A549 (cell line): ENCODE measurements at places on chromosomes 5 and 9. TPM values are rescaled to one million over a fixed set of nuclear protein-coding genes. Genes with fewer than 3 reads are reported as not detected.

- DNase-seq, result no peak
Observed at GRCh38 chr9:130555968-130556367, 23.4 kb upstream of the FUBP3 start.

DNA sequence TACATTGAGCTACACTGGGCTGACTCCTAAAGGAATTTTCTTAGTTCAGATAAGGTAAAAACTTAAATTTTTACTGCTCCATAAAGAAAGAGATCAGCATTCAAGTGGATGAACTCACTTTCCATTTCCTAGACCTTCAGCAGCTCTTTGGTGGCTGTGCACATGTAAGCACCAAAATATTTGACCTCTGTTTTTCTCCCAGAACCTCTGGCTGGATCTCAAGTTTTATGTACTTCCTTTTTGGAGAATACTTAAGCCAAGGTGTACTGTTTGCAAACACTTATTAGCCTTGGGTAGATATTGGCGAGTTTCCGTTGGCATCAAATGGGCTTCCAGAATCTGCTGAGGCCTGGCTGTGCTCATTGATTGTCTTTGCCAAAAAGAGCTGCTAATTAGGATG is 10.3 kb downstream of the TNC start:
- DNase-seq, result no peak

GRCh38 chr9:136488247-136489214 is 5.7 kb upstream of the SEC16A start:
- peak; percentile 54 for DNase-seq

DNA sequence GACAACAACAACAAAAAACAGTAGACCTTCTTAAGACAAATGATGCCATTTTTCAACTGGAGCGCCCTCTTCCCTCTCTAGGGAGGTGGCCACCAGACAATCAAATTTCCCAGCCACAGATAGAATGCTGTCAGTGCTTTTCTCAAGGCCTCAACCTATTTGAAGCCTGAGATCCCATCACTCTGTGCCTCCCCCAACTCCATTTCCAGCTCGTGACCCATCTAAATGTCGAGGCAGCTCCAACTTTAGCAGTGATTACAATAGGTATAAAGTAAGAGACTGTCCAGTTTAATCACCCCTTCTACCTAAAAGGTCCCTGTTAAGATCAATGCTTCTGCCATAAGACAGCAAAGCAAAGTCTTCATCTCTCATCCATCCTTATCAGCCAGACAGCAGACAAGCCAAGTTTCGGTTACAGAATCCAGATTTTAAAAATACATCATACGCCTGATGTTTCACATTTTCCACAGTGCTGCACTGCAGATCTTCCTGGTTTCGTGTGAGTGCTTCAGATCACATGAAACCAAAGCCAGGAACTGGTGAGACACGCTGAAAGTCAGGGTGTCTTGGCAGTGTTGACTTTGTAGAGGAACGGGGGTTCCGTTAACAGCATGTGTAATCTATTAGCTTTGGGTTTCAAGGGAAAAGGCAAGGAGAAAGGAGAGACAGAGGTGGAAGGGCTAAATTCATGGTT is 447.8 kb downstream of the ENC1 start:
- DNase-seq, result no peak

- DNase-seq, result peak; percentile 48
Observed at GRCh38 chr9:76302947-76303550, 91.2 kb downstream of the RFK start.

DNA sequence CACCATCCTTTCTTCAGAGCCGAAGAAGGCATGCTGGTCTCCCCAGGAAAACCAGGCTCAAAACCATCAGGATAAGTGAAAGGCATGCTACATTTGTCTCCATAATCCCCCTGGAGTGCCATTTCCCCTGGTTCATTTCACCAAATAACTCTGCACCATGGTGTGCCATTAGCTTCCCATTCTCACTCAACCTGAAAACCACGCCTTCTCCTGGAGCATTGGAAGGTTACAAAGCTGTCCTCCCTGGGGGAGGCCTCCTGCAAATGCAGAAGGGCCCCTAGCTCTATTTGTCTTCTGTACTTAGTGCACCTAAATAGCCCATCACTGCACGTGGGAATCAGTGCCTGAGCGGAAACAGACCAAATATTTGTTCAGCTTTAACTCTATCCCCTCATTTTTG is 90.2 kb upstream of the ICE1 start:
- no peak for DNase-seq

- no peak for DNase-seq
Observed at GRCh38 chr9:113746486-113746885, 129.6 kb upstream of the ZNF618 start.

DNA sequence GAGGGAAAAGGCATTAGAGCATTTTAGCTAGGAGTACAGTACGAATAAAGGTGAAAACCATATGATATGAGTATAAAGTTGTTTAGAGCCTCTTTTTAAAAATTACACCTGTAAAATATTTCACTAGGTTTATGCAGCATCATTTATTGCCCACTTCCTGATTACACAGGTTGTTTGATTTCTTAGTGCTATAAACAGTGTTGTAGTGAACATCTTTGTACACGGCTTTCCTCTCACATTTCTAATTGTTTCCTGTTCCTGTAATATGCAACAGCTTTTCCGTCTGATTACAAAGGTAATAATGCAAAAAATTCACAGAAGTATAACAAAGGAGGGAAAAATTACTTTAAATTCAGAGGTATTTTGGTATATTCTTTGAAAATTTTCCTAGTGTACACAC is 13.0 kb downstream of the STOM start:
- DNase-seq, result no peak

GRCh38 chr5:128695791-128696530 is 157.9 kb upstream of the FBN2 start:
- no peak for DNase-seq

DNA sequence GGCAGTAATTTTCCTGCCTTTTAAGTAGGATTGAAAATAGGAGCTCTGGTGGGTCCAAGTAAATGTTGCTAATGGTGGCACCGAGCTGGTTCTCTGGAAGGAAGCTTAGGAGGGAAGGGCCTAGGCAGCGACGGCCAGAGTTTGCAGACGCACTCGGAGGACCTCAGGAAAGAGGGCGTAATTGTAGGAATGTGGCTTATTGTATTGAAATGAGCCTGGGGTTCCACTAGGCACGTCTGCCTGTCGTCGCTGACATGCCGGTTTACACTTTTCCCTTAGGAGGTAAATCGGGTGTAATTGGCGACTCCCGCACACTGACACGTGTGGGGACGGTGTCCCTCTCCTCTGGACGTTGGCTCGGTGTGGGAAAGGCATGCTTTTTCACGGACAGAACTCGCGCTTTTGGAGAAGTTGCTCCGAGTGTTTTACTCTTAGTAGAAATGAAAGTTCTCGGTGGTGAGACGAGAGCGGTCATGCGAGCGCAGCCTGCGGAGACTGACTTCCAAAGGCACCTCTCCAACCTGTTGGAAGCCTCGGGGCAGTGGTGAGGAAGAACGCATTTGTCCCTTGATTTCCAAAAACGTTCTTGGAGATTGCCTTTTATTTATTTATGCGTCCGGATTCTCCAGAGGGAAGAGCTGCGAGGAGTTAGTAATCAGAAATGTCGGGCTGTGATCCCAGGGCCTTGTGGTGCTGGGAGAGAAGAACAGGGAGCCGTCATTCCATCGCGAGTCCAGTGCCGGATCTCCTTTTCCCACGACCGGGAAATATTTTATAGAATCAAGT is 1.3 kb downstream of the NR4A3 start:
- peak; percentile 57 for DNase-seq

DNA sequence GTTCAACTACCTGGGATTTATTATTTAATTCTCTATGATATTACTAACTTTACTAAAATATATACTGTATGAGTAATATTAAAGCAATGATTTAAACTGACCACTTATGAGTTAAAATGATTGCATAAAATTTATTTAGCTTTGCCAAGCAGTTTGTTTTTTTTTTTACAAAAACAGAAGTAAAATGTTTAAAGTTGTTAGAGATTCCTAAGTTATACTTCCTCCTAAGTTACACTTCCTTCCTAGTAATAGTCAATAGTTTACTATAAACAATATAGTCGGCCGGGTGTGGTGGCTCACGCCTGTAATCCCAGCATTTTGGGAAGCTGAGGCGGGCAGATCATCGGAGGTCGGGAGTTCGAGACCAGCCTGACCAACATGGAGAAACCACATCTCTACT is 23.7 kb upstream of the LRRC19 start:
- DNase-seq, result no peak

DNA sequence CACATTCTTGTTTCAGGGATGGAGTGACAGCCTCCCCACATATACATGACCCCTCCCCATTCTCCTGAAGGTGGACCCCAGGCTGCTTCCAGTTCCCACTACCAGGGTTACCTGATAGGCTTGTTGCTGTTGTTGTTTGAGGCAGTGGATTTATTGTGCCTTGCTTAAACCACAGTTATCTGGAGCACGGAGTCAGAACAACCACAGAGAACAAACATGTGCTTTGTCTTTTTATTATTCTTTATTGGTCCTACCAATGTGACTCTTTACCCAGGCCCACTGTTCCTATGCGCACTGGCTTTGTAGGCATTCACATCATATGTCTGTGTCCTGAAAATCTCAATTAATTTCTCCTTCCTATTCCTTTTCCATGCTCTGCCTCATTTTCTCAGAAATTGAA is 41.2 kb upstream of the IPPK start:
- DNase-seq, result no peak

DNA sequence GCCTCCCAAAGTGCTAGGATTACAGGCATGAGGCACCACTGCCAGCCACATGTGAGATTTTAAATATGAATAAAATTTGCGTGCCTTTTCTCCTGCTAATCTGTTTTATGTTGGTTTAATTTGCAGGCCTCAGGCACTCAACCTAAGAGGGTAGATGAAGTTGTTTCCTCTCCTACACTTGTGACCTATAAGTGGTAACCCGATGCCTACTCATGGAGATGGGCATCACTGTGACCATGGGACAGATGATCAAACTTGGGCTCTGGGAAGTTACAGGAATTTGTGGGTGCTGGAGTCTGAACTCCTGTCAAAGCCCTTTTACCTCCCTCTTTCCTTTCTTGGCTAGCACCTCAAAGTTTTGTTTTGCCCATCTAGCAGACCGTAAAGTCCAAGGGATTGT is 1.1 kb downstream of the SLC28A3 start:
- no peak for DNase-seq

DNA sequence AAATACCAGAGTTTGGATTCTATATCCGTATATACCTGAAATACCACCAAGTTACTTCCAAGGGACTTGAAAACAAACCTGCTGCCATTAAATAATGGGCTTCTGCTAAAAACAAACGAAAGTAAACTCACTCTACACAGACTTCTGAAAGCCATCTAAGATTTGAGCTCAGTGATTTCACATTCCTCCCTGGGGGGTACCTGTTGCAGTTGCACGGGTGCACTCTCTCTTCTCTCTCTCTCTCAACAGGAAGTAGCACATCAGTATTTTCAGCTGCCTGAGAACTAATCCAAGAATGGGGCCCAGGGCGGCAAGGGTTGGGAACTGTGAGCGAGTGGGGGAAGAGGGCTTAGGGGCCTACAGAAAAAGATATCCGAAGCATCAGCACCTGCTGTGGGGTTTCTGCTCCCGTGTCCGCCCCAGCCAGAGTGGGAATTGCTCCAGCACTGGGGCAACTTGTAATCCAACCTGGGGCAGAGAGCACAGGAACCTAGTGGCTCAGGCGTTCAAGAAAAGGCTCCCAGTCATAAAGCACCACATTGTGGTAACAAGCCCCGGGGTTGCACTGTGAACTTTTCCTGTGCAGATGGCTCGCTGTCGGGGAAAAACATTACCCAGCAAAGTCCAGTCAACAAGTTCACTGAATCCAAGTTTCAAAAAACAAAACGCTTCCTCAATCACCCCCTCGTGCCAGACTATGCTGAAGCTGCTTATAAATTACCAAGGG is 99.8 kb downstream of the EFNA5 start:
- DNase-seq, result peak; percentile 14

- DNase-seq, result no peak
Observed at GRCh38 chr9:135757356-135757755, 55.4 kb downstream of the KCNT1 start.

DNA sequence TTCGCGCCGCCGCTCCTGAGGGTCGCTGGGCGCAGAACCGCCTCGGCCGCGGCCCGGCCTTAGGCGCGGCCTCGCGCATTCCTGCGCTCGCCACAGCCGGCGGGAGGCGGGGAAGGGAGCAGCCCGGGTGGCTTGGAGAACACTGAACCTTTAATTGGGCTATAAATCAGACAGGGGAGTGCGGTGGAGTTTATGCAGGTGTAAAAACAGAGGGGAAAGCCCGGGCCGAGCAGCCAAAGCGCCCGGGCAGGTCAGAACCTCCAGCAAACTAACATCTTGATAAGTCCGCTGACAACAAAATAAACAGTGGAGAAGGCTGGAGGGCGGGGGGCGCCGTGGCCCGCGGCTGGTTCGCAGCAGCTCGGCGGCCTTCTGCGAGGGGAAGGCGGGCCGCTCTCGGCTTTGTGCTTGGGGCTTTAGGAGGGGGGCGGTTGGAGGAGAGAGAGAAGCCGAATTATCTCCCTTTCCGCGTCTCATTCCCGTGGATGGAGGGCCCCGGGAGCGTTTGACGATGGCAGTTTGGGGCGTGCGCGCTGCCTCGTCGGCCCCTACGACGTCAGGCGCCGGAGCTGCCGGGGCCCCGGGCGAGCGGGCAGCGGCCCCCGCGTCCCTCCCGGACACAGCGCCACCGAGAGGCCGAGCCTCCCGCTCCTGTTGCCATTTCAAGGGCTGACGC is 11.3 kb downstream of the FOXD1 start:
- peak; percentile 88 for DNase-seq

DNA sequence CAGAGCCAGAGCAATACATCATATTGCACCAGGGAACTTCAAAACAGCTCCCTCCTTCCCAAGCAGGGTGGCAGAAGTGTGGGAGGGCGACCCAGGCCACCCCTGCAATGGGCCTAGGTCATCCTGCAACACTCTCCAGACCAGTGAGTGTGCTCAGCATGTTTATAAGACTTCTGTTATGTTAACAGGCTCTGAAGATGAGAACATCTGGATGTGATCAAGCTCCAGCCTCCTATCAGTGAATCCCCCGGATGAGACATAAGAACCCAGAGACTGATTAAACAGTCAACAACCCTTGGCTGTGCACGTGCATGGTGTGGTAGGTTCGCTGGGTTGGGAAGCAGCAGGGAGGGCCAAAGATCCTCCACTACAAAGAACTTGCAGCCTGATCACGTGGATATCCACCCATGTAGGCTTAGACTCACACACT is 63.3 kb downstream of the ABCA1 start:
- DNase-seq, result no peak

- no peak for DNase-seq
Observed at GRCh38 chr5:54902791-54903473, 82.5 kb downstream of the ESM1 start.

CARD9 gene
- polyA plus RNA-seq, result 0.94 to 1.2 TPM (median 0.94 TPM) in 3 replicates

GPX8 gene
- polyA plus RNA-seq, result 51.2 to 55.7 TPM (median 51.8 TPM) in 3 replicates

C5orf63 gene
- 4.1 to 5.4 TPM (median 4.6 TPM) in 3 replicates for polyA plus RNA-seq

PCDHA2 gene
- polyA plus RNA-seq, result 0.08 TPM in 3 replicates

ANKRD18A gene
- polyA plus RNA-seq, result 4.0 to 4.9 TPM (median 4.2 TPM) in 3 replicates
